ENCODE measurements at places on chromosomes 7 and 10.

GRCh38 chr10:51815723-51816122 is 116.3 kb upstream of the CSTF2T start:
- DNase-seq = no peak

GRCh38 chr10:118922972-118923371 is 106.5 kb upstream of the NANOS1 start:
- no peak for DNase-seq

DNA sequence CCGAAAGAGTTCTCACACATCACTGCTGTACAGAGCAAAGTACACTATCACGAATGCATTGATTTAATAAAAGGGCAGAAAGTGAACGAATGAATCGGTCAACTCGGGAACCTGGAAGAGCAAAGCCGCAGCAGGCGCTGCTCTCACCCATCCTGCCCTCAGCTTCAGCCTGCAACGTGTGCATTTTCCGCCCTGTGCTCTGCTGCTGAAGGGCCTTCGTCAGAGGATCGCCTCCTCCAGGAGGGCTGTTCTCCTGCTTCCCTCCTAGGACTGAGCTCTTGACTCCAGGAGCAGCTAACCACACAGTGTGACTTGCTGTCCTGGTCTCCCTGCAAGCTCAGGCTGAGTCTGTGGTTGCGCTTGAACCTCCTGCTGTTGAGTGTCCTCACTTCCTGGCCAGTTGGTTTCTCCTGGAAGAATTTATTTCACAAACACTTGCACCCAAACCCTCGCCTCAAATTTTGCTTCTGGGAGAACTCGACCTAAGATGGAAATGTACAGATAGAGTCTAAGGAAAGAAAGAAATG is 473.0 kb upstream of the KLF6 start:
- DNase-seq = no peak

- DNase-seq = no peak
These were observed 105.1 kb downstream of the INPP5A start for GRCh38 chr10:132642732-132643008.

GRCh38 chr7:98064233-98064632 is 42.4 kb upstream of the LMTK2 start:
- DNase-seq = no peak

DNA sequence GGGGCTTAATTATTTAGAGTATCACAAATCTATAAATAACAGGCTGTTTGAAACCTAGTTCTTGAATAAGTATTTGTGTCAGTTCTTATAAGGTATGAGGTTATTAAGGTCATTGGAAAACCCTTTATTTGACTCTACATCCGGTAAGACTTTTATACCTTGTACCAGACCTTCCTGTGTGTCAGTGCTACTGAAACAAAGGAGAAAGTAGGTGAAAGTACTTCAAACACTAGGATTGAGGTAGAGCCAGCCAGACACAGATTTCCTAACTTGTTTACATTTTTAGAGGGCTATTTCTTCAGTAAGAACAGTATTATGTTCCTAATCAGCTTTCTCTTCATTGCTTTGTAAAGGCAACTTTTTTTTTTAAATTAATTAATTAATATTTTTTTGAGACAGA is 93.9 kb downstream of the ZNRF2 start:
- no peak for DNase-seq

GRCh38 chr7:16091701-16092310 is 329.5 kb downstream of the CRPPA start:
- DNase-seq = no peak

- no peak for DNase-seq
These were observed 339.7 kb downstream of the THSD7A start for GRCh38 chr7:11492307-11492706.

GRCh38 chr7:33836797-33837355 is 68.5 kb upstream of the BMPER start:
- no peak for DNase-seq

GRCh38 chr10:47260505-47261111 is 39.4 kb upstream of the GDF10 start:
- DNase-seq = no peak

DNA sequence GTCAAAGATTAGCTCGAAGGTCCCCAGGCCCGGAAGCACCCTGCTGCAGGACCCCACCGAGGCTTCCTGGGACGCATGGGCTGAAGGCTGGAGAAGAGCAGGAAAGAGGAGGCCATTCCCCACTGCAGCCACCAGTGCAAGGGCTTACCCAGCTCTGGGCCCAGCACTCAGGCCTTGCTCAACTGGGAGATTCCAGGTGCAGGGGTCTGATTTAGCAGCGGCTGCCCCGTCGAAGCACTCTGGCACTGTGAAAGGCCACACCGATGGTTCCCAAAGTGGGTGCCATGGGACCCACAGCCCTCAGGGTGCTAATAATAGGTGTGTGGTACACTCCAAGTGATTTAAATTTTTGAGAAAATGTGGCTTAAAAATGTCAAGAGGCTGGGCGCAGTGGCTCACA is 130.9 kb downstream of the OAT start:
- DNase-seq = no peak

DNA sequence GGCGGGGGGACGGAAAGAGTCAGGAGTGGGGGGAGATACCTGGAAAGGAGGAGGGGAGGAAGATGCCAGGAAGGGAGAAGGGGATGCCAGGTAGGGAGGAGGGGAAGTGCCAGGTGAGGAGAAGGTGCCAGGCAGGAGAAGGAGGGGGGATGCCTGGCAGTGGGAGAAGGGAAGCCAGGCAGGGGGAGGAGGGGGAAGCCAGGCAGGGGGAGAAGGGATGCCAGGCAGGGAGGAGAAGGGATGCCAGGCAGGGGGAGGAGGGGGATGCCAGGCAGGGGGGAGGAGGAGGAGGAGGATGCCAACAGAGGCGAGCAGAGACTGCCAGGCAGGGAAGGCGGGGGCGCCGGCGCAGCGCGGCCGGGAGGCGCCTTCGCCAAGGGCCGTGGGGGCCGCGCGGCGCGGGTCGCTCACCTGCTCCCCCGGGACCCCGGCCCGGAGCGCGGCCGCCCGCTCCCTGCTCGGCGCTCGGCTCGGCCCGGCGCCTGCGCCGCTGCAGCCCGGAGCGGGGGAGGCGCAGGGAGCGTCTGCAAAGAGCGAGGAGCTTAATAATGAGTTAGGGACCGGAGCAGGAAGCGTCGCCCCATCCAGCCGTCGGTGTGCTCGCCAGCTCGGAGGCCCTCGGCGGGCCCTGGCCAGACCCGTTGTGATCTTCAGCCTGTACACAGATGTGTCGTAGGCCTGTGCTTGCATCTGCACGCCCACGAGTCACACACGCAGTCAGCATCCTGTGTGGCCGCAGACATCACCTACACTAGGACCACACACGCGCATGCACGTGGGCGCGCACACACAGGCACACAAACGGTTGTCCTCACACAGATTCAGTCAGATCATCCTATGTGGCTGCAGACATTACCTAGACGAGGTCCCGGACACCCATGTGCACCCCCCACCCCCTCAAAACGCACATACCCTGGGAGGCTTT is 28.4 kb upstream of the SMARCD3 start:
- peak; percentile 64 for DNase-seq

DNA sequence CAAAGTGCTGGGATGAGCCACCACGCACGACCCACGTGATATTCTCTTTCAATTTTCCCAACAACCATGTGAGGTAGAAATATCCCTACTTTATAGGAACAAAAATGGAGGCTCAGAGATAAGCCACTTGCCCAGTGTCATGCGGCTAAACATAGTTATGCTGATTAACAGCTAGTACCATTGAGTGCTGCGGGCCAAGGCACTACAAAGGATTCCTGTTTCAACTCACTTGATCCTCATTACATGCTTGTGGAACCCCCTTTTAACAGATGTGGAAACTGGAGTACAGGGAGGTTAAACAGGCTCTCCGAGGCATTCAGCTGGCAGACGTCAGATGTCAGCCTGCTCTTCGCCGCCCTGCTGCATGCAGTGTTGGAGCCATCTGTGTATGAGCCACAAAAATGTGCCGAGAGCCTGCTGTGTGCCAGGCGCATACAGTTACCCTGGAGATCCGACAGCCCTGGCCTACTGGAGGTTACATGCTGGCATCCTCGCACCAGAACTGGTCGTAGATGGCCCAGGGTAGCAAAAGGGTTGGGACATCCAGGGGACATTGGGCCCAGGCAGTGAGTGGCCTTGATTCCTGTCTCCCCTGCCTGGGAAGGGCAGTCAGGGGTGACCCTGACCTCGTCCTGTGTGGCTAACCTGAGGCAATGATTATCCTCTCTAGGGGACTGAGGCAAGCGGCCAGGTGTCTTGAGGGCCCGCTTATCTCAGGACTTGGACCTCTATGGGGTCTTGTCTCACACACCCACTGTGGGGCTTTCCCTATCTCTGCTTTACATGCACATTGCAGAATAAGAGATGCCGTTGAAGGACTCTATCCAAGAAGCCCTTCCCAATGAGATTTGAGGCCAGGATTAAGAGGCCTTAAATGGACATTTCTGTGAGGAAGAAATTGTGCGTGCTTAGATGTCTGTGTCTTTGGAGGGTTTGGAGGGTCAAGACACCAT is 18.5 kb upstream of the SRGN start:
- no peak for DNase-seq

GRCh38 chr10:11687357-11687771 is 54.8 kb upstream of the ECHDC3 start:
- no peak for DNase-seq

GRCh38 chr10:110209454-110209925 is 2.1 kb downstream of the MXI1 start:
- DNase-seq = peak; percentile 70

GRCh38 chr10:103720328-103720963 is 134.9 kb downstream of the SH3PXD2A start:
- no peak for DNase-seq

GRCh38 chr7:135801045-135801693 is 52.6 kb upstream of the FAM180A start:
- peak; percentile 75 for DNase-seq

DNA sequence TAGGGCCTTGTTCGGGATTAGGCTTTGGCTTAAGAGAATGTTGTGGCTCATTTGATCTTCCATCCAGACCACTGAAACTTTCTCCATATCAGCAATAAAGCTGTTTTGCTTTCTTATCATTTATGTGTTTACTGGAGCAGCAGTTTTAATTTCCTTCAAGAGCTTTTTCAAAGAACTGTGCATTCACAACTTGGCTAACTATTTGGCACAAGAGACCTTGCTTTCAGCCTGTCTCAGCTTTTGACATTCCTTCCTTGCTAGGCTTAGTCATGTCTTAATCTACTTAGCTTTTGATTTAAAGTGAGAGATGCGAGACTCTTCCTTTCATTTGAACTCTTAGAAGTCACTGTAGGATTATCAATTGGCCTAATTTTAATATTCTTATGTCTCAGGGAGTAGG is 19.1 kb upstream of the AKR1B1 start:
- DNase-seq = no peak

GRCh38 chr7:96589038-96589437 is 120.6 kb downstream of the SEM1 start:
- no peak for DNase-seq

DNA sequence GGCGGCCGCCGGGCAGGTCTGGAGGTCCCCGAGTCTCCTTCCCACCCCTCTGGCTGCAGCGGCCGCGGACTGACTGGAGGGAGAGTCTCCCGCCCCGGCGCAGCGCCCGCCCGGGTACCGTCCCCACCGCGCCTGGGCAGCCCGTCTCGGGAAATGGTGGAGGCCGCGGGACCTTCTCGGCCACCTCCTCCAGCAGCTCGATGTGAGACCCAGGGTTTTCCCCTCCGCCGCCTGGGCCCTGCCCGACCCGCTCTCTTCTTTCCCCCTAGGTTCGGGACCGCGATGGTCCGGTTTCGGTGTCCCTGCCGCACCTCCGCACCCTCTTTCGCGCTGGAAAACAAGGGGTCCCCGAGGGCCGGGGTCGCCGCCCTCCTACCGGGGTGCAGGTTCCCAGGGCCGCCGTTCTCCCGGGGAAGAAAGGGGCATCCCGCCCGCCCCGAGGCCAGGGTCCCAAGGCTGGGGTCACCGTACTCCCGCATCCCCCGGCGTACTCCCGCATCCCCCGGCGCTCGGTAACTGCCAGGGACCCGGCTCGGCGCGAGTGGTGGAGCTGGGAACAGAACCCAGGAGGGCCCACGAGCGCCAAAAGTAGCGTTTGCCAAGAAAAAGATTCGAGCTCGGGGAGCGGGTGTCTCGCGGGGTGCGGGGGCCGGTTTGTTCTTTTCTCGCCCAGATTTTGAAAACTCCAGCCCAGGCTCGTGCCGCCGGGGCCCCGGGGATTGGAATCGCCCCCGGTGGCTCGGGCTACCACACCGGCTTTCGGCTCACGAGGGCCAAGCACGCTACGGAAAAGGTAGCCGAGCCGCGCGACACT is 3.4 kb downstream of the TNRC18 start:
- no peak for DNase-seq

GRCh38 chr10:63169624-63170023 is 36.5 kb downstream of the NRBF2 start:
- no peak for DNase-seq

GRCh38 chr10:35585903-35586535 is 19.1 kb upstream of the GJD4 start:
- DNase-seq = no peak

DNA sequence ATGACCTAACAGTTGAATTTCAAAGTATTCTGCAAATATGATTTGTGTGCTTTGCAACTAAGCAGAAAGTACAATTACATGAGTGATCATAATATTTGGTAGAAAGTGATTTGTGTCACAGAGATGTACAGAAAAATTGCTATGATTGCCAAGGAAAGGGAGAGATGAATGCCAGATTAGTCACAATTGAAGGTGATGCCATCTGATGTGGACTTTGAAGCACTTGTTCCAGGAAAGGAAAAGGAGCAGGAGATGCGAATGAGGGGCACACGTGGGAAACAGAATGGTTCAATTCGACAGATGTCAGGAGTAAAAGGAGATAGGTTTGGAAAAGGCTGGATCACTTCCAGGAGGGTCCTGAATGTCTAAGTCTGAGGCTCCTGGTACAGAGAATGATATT is 153.1 kb upstream of the LAMB4 start:
- no peak for DNase-seq

DNA sequence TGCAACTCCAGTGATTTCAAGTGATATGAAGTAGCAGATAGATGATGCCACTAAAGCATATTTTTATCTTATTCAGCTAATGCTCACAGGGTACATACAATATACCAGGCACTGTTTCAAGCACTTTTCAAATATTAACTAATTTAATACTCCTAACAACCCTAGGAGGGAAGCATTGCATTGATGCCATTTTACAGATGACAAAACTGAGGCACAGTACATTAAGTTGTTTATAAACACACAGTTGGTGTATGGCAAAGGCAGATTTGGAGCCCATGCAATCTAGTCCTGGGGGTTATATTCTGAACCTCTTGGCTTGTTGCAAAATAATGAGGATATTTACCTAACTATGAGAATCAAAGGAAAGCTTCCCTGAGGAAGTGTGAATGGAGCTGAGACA is 371.0 kb downstream of the SFMBT2 start:
- DNase-seq = no peak

GRCh38 chr7:30988351-30989005 is 24.7 kb downstream of the GHRHR start:
- no peak for DNase-seq

- DNase-seq = no peak
These were observed 444.2 kb upstream of the MKI67 start for GRCh38 chr10:128570319-128570995.

- no peak for DNase-seq
These were observed 34.4 kb downstream of the VSTM4 start for GRCh38 chr10:49080965-49081364.
